KBM-7 (cell line): ENCODE measurements at places on chromosomes 3 and 15.

DNA sequence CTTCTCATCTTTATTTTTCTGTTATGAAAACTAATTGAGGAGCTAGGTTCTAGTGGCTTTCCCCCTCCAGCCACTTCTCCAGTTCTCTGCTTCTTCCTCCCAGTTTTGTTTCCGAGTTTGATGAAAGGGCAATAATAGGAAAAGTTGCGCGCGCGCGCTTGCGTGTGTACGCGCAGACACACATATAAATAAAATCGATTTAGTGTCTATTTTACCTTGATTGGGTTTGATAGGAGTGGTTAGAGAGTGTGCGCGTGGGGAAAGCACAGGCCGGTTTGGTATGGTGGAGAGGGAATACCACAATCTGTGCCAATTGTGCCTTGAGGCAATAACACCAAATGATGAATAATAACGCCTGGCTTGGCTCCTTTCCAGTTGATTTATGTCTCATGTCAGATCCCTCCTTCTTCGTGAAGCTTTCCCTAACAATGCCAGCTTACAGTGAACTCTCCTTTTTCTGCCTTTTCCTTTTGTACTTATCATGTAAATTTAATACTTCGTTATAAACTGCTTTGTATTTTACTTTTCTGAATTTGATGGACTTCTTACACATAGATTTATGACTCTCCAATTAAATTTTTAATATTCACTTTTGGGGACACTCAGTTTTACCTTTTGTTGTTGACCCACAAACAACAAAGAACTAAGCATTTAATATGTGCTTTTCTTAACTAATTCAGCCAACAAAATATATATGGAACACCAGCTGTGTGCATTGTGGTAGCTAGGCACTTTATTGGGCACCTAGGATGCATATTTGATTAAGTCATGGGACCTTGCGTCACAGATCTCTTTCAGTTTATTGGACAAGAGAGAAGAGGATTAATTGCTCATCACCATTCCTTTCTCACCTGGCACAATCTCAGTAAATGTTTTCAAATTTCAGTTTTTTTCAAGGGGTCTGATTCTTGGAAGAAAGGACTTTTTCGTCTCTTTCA is 1.7 kb downstream of the TIPARP start:
- peak; percentile 54 for DNase-seq

- DNase-seq: no peak
These were observed 192.4 kb upstream of the DPH6 start for GRCh38 chr15:35738370-35738769.

GRCh38 chr15:66877477-66878271 is 175.6 kb downstream of the SMAD6 start:
- DNase-seq: no peak

DNA sequence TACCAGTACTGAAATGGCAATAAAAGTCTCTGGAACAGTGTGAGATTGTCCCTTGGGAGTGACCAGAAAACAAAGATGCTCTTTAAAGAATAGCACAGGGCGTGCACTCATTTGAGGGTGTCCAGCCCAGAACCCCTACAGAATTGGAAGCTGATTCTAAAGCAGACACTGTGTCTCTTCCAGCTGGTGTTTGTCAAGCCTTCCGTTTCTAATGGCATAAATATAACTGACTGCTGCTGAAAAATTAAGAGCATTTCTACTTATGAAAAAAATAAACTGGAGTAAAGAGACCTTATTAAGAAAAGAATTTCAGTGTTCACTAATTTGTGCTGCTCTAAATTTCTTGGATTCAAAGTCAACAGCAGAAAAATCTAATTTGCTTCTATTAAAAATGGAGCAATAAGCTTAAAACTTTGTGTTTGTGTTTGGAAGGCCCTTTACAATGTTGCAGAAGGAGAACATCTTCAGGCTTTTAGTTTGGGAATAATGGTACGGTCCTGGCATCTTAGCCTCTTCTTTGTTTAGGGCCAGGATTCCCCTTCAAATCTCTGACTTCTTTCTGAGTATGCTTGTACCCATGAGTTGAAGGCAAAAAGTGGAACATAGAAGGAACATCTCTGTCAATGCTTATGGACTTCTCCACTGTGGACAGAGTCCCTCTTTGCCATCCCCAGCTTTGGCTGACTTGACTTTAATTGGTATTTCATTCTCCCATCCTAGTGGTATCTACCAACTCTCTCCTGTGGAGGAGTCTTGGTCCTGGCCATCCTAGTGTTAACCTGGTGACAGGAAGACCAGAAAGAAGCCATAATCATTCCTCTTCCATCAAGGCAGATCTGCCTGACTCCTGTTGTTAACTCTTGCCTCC is 65.9 kb downstream of the THSD4 start:
- DNase-seq: no peak

- DNase-seq: no peak
These were observed 664 bp upstream of the PIK3CA start for GRCh38 chr3:179147514-179147872.

DNA sequence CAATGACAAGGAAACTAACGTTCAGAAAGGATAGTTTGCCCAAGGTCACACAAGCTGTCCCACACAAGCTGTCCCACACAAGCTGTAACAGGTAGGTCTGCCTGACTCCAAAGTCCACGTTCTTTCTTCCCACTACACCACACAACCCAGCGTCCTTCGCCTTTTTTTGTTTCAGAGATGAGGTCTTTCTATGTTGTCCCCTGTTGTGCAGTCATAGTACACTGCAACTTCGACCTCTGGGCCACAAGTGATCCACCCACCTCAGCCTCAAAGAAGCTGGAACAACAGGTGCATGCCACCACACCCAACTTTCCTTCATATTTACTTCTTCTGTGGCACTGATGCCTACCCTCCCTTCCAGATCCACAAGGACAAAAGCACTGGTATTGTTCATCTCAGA is 21.4 kb downstream of the MB21D2 start:
- DNase-seq: no peak

DNA sequence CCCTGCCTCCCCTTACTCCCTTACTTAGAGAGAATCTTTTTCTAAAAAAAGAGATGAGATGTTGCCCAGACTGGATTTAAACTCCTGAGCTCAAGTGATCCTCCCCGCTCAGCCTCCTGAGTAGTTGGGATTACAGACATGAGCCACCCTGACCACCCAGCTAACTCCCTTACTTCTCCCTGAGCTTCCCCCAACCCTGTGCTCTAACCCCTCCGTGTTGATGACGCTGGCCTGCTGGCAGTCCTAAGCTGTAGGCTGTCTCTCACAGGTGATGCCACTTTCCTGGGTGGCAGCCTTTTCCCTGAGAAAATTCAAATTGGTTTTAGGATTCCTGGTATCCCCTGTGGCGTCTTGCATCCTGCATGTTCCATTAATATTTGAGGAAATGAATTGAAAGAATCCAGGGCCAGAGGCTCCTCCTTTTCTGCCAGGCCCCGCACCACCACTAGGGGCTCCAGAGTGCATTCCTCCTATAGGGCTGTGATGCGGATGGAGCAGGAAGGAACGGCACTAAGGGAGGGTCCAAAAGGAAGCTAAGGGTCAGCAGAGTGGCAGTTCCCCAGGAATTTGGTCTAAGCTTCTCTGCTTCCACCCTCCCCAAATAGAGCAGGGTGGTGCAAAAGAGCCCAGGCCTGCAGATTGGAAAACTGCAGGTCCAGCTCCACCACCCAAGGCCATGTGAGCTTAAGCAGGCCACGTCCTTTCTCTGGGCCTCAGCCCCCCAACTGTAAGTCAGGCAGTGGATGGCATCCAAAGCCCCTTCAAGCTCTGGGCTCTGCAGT is 101.1 kb downstream of the DAPK2 start:
- DNase-seq: peak; percentile 90

- DNase-seq: no peak
These were observed 39.3 kb upstream of the PPP4R2 start for GRCh38 chr3:72957297-72957696.

- DNase-seq: peak; percentile 84
These were observed 1.1 kb upstream of the EIF2B5 start for GRCh38 chr3:184133840-184134745.

- DNase-seq: no peak
These were observed 47.1 kb downstream of the KLF15 start for GRCh38 chr3:126309861-126310655.
